Neural crest cell (in vitro differentiated cells): ENCODE measurements at places on chromosomes 7 and 10.

DNA sequence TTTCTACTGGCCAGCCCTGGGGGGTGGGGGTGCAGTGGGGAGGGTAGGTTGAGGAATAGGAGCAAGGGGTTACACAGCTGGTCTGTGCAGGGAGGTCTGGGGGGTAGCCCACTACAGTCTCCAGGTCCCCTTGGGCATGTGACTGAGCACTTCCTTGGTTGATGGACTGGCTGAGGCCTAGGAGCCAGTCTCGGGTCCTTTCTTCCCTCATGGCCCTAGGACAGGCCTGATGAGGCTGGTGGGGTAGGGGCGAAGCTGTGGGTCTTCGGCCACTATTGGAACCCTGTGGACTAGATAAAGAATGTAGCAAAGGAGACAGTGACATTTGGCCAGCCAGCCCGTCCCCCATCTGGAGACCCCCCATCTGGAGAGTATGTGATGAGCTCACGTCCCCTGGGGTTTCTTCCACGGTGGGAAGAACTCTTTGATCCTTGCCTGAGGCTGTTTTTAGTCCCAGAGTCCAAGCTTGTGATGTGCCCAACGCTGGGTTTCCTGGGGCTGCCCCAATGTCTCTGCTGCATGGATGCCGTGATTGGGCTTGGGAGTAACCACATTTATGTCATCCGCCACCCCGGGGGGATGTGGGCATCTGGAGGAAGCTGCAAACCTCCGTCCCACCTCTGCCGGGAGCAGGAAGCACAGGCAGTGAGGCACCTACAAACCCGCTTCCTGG is 20.7 kb downstream of the FAM241B start:
- no peak for DNase-seq

DNA sequence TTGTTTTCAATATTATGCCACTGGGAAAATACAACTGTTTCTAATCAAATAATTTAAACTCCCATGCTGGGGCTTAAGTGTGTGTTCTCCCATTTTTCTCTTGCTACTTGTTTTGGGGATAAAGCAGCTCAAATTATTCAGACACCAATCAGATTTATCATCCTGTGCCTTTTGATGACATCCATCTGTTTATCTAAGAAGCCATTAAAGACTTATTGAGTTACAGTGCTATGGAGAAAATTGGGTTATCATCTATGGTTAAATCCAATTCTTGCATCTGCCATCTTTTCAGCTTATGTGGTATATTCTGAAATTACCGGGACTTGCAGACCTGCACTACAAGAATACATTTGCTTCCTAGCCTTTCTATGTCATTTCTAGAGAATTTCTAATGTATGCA is 401.2 kb downstream of the GFRA1 start:
- no peak for DNase-seq

- no peak for DNase-seq
These were observed 38.3 kb upstream of the BTBD16 start for GRCh38 chr10:122232769-122233168.

DNA sequence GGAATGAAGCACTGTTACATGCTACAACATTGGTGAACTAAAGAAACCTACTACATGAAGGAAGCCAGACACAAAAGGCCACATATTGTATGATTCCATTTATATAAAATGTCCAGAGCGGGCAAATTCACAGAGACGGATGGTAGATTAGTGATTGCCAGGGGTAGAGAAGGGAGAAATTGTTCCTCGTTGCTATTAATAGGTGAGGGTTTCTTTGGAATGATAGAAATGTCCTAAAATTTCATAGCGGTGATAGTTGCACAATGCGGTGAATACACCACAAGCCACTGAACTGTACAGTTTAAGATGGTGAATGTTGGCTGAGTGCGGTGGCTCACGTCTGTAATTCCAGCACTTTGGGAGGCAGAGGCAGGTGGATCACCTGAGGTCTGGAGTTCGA is 29.0 kb downstream of the DENND2A start:
- no peak for DNase-seq

GRCh38 chr10:131448171-131448570 is 136.7 kb upstream of the TCERG1L start:
- DNase-seq, result no peak

DNA sequence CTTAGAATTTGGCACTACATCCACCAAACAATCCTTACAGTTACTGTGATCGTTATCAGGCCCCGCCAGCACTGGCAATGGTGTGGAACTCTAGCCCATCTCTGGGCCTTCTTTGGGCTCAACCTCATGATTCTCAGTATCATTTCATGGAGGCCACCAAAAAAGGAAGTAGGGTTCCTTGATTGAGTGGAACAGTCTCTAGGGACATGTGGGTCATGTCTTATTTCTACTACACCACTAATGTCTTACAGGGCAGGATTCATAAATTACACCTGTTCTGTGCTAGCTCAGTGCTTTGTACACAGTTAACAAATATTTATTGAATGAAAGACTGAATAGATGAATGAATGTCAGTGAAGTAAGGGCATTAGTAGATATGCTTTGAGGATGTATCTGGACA is 53.9 kb downstream of the AP3M1 start:
- no peak for DNase-seq

DNA sequence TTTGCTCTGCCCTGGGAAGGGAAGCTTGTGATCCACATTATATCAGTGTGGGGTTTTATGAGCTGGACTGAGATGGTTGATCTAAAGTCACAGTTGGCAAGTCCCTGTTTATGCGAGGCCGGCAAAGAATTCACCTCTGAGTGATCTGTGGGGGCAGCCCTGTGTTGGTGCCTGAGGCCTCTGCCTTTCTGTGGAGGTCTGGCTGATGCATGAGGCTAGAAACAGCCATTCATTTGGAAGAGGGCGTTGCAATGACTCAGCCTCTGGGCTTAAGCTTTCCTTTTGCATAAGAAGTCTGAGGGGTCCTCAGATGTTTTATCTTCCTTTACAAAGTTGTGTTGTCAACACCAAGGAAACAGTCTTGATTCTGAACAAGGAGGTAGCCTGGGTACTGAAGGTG is 126.9 kb downstream of the MGMT start:
- no peak for DNase-seq

- no peak for DNase-seq
These were observed 83.7 kb upstream of the EFCAB10 start for GRCh38 chr7:105664816-105665525.

GRCh38 chr10:3264161-3264761 is 91.7 kb upstream of the PITRM1 start:
- no peak for DNase-seq

DNA sequence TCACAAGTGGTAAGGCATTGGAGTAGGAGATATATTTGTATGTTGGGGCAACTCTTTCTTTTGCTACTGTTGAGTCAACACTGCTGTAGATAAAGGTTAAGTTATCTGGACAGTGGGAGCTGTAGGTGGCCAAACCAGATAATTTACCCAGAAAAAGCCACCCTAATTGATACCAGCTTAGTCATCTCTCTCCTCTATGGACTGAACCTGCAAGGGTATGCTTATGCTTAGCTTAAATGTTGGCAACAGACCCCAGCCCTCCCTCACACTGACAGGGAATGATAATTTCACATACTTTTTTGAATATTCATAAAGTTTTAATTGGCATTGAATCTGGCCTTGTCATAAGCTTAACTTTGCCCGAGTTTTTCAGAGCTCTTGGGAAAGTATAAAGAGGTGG is 66.3 kb downstream of the CREB5 start:
- no peak for DNase-seq

- DNase-seq, result no peak
These were observed 132.7 kb upstream of the YAE1 start for GRCh38 chr7:39433550-39433949.

GRCh38 chr10:3811291-3811870 is 26.4 kb upstream of the KLF6 start:
- DNase-seq, result no peak

GRCh38 chr10:100661520-100661919 is 83.9 kb upstream of the PAX2 start:
- no peak for DNase-seq

- DNase-seq, result no peak
These were observed 9.9 kb downstream of the VPS50 start for GRCh38 chr7:93242106-93242505.

GRCh38 chr7:41974870-41975557 is 262.0 kb downstream of the GLI3 start:
- no peak for DNase-seq

DNA sequence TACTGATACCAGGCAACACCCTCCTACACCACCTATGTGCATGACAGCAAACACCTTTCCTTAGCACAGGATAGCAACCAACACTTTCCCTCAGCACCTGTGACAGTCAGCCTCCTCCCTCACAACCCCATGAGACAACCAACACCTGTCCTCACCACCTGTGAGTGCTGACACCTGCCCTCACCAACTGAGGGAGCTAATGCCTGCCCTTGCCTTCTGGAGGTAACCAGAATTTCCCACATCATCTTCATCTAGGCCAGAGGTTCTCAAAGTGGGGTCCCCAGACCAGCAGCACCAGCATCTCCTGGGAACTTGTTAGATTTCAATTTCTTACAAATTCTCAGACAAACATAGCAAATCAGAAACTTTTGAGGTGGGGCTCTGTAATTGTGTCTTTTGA is 112.5 kb downstream of the GRID1 start:
- no peak for DNase-seq

DNA sequence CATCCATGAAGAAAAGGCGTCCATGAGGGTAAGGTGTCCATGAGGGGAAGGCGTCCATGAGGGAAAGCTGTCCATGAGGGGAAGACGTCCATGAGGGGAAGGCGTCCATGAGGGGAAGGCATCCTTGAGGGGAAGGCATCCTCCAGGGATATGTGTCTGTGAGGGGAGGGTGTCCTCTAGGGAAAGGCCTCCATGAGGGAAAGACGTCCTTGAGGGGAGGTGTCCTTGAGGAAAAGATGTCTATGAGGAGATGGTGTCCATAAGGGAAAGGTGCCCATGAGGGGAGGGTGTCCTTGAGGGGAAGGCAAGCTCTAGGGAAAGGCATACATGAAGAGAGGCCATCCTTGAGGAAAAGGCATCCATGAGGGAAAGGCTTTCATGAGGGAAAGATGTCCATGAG is 92.6 kb downstream of the INPP5A start:
- no peak for DNase-seq

GRCh38 chr10:84427903-84428650 is 99.7 kb downstream of the CCSER2 start:
- DNase-seq, result no peak

DNA sequence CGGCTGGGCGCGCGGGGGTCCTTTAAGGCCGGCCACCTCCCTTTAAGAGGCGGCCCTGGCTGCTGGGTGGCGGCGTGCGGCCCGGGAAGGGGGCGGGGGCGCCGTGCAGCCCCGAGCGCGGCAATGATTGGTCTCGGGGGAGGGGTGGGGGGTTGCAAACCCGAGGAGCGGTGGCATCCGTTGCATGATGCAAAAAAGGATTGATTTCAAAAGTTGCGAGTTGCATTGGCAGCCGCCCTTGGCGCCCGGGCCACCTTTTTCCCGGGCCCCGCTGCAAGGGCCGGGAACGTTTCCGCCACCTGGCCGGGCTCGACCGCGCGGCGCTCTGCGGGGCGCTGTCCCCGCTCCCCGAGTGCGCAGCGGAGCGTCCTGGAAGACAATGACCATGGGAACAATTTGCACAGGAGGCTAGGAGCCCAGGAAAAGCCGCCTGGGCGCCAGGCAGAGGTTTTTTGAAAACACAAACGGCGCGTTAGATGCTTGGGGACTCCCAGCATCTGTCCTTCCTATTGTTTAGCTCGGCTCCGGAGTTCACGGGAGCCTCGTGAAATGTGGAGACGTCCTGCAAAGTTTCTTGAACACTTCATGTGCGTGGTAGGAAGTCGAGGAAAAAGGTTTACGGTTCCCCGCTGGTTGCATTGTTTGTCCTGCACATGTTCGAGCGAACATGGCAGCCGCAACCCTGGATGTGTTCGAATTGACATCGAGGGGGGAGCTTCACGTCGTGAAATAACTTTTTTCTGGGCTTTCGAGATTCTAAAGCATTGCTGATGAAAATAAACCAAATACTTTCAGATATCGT is at the start of gene SEPHS1:
TSS of gene SEPHS1 (minus strand) at position 78 of the 802 bp plus-strand sequence. CDS start 3,343 bp downstream, outside the sequence.
- peak; percentile 72 for DNase-seq

- no peak for DNase-seq
These were observed 278.7 kb downstream of the DOCK4 start for GRCh38 chr7:111927353-111928019.

DNA sequence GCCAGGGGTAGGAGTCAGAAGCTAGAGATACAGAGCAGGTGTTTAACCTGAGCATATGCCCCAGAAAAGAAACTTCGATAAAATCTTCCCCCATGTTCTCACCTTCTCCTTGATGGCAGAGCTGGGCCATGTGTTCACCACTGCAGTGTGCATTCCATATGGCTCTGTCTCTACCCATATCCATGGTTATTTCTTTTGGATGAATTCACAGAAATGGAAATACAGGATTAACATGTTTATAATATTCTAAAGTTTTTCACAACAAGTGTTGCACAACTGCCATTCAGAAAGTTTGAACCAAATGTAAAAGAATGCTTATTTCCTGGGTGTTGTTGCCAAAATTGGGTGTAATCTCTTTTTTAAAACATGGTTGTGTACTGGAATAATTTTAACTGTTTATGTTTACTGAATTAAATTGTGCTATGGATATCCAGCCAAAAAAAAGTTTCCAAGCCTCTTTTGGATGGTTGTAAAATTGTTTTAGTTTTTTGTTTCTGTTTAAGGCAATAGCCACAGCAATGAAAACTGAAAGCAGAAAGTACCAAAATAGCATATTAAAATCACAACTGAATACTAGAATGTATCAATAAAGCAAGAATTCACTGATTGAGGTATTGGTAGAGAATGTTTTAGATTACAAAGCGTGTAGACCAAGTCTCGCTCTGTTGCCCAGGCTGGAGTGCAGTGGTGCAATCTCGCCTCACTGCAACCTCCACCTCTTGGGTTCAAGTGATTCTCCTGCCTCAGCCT is 19.9 kb upstream of the CCNY start:
- DNase-seq, result no peak

- no peak for DNase-seq
These were observed 136.8 kb downstream of the DGKB start for GRCh38 chr7:14765731-14766130.

DNA sequence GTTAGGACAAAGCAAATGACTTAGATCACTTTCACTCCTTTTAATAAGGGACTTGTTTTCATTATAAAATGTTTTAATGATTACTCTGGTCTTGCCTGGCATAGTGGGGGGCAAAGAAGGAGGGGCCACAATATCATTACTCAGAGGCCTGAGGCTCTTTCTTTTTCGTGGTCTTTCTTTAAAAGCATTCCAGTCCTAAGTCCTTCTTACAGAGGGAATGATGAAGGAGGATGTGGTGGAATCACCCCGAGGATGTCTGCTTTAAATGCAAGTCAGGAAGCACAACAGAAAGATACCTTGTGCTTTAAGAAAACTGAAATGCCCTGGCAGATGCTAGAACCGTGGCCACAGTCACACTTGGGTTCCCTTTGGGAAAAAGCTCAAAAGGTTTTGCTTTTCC is 379.1 kb downstream of the INHBA start:
- DNase-seq, result no peak

GRCh38 chr10:89213191-89213808 is 6.2 kb upstream of the CH25H start:
- no peak for DNase-seq

DNA sequence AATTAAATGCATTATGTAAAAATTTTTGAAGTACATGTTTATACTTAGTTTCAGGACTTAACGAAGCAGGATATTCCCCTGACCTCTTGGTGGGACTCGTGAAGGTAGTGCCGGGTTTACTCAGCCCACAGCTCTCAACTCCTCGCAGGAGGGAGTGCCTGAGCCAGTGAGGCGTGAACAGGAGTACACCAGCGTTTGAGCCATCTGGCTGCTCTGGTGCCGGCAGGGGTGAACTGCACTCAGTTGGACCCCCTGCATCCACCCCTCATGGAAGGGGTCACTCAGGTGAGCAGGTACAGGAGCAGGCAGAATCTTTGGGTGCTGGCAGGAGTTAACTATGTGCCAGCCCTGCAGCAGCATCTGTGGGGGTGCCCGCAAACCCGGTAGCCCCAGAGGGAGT is 625.1 kb upstream of the PCDH15 start:
- DNase-seq, result no peak

GRCh38 chr10:34351161-34351560 is 463.9 kb downstream of the PARD3 start:
- DNase-seq, result no peak
